Suprapubic skin (tissue), 4 donors: ENCODE measurements at places on chromosomes 4 and X. TPM values are rescaled to one million over a fixed set of nuclear protein-coding genes. Genes with fewer than 3 reads are reported as not detected.

PAGE2 gene
- total RNA-seq, result not detected

DNA sequence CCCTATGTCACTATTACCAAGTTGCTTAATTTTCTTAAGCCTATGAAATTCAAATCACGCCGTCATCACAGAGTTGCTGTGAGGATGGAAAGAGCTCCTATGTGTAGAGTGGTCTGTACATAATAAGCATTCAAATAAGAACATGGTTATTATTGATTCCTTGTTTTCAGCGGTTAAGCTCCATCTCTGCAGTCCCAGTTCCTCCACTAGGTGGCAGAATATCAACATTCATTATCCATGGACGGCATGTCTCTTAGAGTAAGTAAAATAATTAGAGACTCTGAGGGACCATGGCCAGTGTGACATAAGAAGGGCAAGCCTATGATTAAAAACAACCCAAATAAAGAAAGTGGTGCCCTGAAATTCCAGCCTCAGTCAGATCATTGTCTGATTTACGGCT is 132.5 kb upstream of the NHS start:
- no peak for DNase-seq

GRCh38 chr4:82753725-82754410 is 44.7 kb downstream of the SCD5 start:
- DNase-seq, result no peak

GRCh38 chrX:108541286-108541685 is 101.6 kb downstream of the COL4A5 start:
- no peak for DNase-seq

- DNase-seq, result no peak
Measured at GRCh38 chr4:140968371-140968770, 164.9 kb downstream of the RNF150 start.

DNA sequence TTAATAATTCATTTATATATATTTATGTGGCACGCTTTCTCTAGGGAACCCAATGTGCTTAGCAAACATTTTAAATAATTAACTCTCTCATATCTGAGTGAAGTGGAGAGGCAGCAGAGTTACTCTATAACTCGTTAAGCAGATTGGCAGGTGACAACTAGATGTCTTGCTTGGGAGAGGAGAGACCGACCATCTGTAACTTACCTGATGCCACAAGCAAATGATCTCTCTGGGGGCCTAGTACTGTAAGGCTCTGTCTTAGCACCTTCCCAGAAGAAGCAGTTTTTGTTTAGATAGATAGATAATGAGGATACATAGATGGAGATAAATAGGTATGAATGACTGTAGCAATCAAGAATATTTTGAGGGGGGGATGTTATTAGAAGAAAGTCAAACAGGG is 11.9 kb upstream of the SEL1L3 start:
- no peak for DNase-seq
